ENCODE measurements at places on chromosomes 1 and 21.

DNA sequence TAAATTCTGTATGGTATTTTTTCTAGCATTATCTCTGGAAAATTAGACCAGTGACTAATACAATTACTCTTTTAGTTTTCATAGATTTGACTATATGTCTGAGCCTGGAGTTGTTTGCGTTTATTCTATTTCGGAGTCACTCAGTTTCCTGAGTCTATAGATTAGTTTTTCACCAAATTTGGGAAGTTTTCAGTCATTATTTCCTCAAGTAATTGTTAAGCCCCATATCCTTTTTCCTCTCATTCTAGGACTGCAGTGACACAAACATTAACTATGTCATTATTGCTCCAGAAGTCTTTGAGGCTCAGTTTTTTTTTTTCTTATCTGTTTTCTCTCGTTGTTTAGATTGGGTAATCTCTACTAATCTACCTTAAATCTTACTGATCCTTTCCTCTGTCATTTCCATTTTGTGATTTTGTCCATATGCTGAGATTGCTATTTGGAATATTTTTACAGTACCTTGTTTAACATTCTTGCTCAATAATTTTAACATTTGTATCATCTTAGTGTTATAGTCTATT is 886.2 kb downstream of the LTN1 start:
- DNase-seq: no peak

DNA sequence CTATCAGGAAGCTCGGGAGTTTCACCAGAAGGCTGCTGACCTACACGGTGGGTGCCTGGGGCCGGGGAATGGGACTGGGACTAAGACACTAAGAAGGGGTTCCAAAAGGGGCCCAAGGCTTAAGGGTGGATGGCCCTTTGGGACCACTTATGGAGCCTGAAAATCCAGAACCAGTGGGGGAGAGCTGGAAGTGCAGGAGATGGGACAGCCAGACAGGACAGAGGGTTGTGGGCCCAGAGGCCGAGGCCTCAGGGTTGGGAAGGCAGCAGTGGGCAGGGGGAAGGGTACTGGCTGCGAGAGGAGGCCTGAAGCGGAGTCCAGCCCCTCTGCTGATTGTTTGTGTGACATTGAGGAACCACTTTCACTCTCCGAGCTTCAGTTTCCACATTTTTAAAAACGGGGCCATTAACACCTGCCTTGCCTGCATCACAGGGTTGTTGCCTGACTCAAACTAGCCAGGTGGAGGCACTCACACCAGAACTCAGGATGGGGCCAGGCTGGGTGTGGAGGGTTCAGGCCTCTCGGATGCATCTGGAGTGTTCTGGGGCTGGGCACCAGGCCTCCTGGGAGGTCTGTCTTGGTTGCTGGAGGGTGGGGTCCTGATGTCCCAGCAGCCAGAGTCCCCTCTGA is 3.0 kb downstream of the TTC24 start:
- no peak for DNase-seq

DNA sequence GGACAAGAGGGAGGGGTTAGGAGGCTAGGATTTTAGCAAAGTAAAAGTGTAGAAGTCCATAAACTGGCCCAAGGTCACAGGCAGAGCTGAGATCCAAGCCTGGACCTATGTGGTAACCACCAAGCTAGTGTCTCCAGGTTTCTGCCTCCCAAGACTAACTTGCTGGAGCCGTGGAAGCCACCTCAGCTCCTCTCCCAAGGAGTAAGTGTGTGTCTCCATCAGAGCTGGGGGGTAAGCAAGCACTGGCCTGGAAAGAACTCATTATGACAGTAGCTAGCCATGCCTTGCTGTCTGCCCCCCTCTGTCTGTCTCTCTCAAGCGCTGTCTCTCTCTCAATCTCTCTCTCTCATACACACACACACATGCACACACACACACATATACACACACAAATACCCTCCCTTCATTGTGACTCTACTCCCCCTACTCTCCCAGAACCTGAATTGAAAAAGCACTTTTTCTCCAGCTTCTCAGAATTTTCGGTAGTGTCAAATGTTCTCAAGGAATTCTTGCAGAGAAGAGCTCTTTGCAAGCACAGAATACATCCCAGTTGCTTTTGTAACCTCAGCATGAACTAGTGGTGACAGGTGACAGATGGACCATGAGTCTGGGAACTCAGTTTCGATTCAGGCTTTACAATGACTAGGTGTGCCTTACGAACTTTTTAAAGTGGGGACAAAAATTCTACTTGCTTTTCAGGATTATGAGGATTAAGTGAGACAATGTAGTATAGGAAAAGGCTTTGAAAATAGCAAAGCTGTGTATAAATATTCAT is 238.0 kb upstream of the FGGY start:
- DNase-seq: no peak

- no peak for DNase-seq
Measured at GRCh38 chr1:217403026-217403720, 227.7 kb downstream of the GPATCH2 start.

GRCh38 chr1:15649937-15650336 is 32.7 kb downstream of the DDI2 start:
- DNase-seq: no peak

DNA sequence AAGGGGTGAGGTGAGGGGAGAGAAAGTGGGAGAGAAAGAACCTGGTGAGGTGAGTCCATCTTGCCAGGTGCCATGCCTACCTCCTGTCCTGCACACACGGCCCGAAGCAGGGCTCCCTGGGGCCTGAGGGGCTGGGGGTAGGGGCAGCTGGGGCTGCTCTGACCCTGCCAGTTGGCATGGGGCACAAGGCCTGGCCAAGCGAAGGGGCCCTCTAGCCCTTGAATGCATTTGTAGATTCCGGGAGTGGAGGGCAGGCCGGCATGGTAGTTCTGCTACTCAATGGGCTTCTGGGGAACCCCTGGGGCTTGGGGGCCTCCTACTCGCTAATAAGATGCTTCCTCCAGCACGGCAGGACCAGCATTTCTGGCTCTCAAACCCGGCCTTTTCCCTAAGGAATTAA is 3.6 kb upstream of the PRDM16 start:
- no peak for DNase-seq

DNA sequence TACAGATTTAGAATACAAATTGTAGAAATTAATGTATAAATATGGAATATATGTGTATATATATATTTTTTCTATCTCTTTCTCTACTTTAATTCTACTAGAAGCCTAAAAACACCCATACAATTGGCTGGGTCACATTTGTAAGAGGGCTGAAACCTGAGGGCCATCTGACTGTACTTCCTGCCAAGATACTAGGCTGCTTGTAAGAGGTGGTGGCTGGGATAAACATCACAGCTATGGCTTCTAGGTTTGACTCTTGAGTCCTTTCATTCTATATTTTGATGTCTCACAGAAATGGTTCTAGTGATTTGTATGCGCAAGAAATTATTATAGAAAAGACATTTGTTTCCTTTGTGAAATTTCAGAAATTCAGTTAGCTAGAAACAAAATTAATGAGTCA is 1155.2 kb upstream of the B3GALT2 start:
- no peak for DNase-seq

DNA sequence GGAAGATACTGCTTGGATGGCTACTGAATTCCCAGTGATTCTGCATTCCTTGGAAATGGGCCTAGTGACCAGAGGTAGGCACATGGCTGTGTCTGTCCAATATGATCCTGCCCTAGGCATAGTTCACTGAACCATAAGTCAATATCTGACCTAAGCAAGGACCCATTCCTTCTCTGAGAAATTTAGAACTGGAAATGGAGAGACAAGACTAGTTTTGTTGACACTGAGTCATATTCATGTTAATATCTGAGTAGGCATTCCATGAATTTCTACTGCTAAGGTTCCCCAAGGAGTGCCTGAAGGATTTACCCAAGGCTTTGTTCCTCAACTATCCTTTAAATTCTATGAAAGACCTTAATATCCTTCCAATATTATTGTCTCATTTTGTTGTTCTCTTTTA is 329.8 kb upstream of the BEND5 start:
- no peak for DNase-seq

DNA sequence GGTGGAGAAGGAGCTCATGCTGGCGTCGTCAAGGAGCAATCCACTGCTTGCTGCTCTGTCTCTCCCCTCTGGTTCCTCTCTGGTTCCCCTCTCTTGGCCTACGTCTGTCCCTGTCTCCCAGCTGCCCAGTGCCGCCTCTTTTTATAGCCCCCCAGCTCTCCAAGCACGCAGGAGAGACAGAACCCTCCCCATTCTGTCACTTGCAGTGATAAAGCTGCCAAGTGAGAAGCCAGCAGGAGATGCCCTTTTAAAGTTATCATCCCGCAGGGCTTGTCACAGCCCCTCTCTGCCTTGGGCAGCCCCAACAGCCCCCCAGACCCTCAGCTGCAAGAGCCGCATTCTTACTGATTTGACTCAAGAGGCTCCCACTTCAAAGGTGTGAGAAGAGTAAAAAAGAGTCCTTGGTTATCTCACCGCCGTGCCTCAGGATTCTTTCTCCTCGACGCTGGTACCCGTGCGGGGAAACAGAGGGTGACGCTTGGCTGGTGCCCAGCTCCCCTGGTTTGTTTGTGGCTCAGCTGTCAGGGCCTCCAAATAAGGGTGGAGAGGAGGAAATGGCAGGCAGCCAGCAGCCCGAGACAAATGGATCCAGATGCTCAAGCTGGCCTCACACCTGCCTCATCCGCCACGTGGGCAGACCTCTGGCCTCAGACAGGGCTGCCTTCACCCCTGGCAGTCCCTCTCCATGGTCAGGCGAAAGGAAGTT is at the start of gene NPPA:
Gene NPPA (minus strand): TSS at position 117 of the 706 bp plus-strand sequence. CDS start 99 bp downstream, at position 18.
- no peak for DNase-seq

- DNase-seq: no peak
Measured at GRCh38 chr1:78401148-78401547, 89.6 kb upstream of the PTGFR start.

GRCh38 chr1:12152113-12152891 is 14.5 kb upstream of the TNFRSF1B start:
- no peak for DNase-seq

- no peak for DNase-seq
Measured at GRCh38 chr1:236377832-236378535, 16.1 kb upstream of the EDARADD start.

GRCh38 chr1:203625628-203626019 is 1.0 kb upstream of the ATP2B4 start:
- peak; percentile 42 for DNase-seq

DNA sequence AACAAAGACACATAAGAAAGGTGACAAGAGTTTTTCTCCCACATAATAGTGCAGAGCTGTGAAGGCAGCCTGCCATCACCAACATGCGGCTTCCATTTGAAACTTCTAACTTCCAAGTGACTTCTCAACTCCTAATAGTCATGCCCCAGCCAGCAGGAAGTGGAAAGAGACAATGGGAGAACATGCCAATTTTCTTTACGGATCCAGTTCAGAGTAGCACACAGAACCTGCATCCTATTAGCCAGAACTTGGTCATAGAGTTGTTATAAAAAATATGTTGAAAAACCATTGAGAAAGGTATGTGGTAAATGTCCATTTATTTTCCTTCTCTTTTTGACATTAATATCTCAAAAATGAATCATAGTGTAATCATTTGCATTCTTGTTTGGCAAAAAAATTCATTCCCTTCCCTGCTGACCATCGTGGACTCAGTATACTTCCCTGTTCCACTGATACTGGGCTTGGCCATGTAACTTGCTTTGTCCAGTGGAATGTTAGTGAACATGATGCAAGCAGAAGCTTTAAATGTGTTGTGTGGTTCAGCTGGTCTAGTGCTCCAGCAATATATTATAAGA is 197.4 kb downstream of the SEC16B start:
- DNase-seq: no peak

GRCh38 chr21:38455403-38455802 is 42.9 kb downstream of the ERG start:
- DNase-seq: no peak

GRCh38 chr21:38804789-38805327 is 871 bp upstream of the ETS2 start:
- DNase-seq: peak; percentile 11

DNA sequence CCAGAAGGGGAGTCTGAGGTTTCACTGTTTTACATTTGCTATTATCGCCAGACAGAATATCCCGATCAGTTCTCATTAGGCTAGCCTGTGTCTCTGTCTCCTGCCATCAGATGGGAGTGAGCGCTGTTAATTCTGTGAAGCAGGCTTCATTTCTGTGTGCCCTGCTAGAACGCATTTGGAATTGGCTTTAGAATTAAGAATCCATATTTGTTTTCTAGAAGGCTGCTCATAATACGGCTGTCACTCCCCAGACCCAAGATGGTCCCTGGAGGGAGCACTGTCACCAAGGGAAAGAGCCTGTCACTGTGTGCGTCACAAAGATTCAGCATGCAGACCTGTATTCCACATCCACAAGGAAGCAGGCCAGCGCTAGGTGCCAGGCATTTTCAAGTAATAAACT is 49.2 kb downstream of the CASQ2 start:
- DNase-seq: no peak

DNA sequence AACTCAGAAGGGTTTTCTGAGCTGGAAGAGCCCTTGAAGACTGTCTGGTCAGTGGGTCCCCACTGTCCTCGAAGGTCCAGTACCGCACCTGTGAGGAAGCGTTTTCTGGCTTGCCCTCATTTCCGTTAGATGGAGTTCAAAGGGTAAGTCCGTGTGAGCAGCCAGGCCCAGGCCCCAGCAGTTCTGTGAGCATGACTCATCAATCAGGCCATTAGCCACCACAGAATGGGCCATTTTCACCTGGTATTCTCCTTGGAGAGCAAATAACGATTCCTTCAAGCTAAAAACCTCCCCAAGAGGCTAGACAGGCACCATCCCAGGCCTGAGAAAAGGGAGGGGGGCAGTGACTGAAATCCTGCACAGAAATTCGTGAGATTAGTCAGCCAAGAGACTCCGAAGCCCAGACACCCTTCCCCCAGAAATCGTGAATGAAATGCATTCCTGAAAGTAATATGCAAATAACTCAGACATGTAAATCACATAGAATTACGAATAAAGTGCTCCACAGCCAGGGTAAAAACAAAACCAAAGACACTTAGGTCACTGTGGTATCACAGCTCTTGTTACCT is 66.0 kb downstream of the BCAR3 start:
- DNase-seq: no peak

DNA sequence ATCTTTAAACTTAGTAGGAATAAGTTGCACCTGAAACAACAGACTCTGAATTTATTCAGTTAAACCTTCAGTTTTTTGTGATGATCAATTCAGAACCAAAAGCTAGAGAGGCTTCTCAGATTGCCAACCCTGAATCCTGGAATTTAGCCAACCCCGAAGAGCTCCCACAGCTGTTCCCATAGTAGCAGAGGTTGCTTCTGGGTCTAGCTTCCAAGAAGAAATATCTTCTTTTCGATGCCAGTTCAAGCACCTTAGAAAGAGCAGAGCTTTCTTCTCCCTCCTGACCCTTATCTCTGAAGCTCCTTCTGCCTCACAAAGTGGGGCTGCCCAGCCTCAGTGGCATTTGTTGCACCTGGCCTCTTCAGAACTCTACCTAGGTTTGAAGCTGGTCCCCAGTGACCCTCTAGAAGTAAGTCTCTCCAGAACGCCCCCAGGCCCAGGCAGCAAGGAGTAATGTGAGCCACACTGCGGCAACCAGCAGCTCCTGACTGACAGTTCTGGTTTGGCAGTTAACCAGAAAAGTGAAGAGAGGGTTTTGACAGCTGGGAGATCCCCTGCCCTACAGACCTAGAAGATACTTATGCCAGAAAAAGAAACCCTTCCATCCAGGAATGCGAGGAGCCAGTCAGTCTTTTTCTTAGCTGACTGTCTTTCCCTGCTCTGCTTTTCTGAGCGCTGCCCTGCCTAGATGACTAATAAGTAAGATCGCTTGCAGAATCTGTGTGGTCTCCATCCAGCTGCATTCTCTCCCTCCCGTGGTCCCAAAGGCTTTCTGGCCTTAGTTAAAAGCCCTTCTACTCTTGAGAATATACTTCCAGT is 165.9 kb downstream of the ADGRL4 start:
- no peak for DNase-seq

- DNase-seq: no peak
Measured at GRCh38 chr1:41467673-41468072, 16.8 kb downstream of the EDN2 start.
